ENCODE measurements at places on chromosomes 1 and 21. TPM values are rescaled to one million over a fixed set of nuclear protein-coding genes. Genes with fewer than 3 reads are reported as not detected.

B3GALT2 gene
- 19.1 TPM for polyA plus RNA-seq

UBXN10 gene
- 6.4 TPM for polyA plus RNA-seq

CELA3B gene
- not detected for polyA plus RNA-seq

EPHB2 gene
- 21.0 TPM for polyA plus RNA-seq

KPRP gene
- polyA plus RNA-seq: not detected

C1orf185 gene
- not detected for polyA plus RNA-seq

FALEC gene
- 1.9 TPM for polyA plus RNA-seq

ANGPTL3 gene
- polyA plus RNA-seq: 0.96 TPM

C4BPA gene
- 7.4 TPM for polyA plus RNA-seq

CRP gene
- not detected for polyA plus RNA-seq

CACYBP gene
- polyA plus RNA-seq: 127 TPM

FCRL1 gene
- polyA plus RNA-seq: 0.14 TPM

RBM11 gene
- polyA plus RNA-seq: 5.1 TPM

CDA gene
- polyA plus RNA-seq: 0.36 TPM

CNR2 gene
- polyA plus RNA-seq: 0.17 TPM

SPATA21 gene
- 0.19 TPM for polyA plus RNA-seq

CD1B gene
- 0.12 TPM for polyA plus RNA-seq

EXO1 gene
- polyA plus RNA-seq: 9.4 TPM

PALMD gene
- polyA plus RNA-seq: 26.7 TPM

SLC2A5 gene
- 0.80 TPM for polyA plus RNA-seq

PRMT6 gene
- polyA plus RNA-seq: 28.6 TPM

FCRL3 gene
- 0.58 TPM for polyA plus RNA-seq

FOXD2 gene
- polyA plus RNA-seq: 0.32 TPM

C1orf105 gene
- not detected for polyA plus RNA-seq

KIF2C gene
- 44.9 TPM for polyA plus RNA-seq

GUCA2A gene
- 0.42 TPM for polyA plus RNA-seq

DNASE2B gene
- polyA plus RNA-seq: 0.13 TPM

SLC44A3 gene
- 36.9 TPM for polyA plus RNA-seq

CSF3R gene
- 5.7 TPM for polyA plus RNA-seq

HCN3 gene
- polyA plus RNA-seq: 11.7 TPM

VSIG8 gene
- polyA plus RNA-seq: not detected

FYB2 gene
- 0.47 TPM for polyA plus RNA-seq

BMP8B gene
- 1.2 TPM for polyA plus RNA-seq

TBX19 gene
- polyA plus RNA-seq: 6.1 TPM

C1QC gene
- 25.3 TPM for polyA plus RNA-seq

SH3BP5L gene
- 23.0 TPM for polyA plus RNA-seq

HYI gene
- 47.7 TPM for polyA plus RNA-seq

OR2L5 gene
- not detected for polyA plus RNA-seq

MTMR11 gene
- 25.9 TPM for polyA plus RNA-seq

OLFML3 gene
- polyA plus RNA-seq: 246 TPM

FMN2 gene
- polyA plus RNA-seq: 1.7 TPM

HUNK gene
- 7.3 TPM for polyA plus RNA-seq

LHX8 gene
- polyA plus RNA-seq: not detected

LCE1B gene
- not detected for polyA plus RNA-seq

RHEX gene
- polyA plus RNA-seq: 0.18 TPM

UBE2U gene
- polyA plus RNA-seq: not detected

CELA2A gene
- polyA plus RNA-seq: 0.53 TPM

Data from left lung (tissue), 14 donors.